Ascending aorta (tissue), 2 donors: ENCODE measurements at places on chromosomes 5 and 9. TPM values are rescaled to one million over a fixed set of nuclear protein-coding genes. Genes with fewer than 3 reads are reported as not detected.

The KCNT1 gene
- total RNA-seq = not detected

DNA sequence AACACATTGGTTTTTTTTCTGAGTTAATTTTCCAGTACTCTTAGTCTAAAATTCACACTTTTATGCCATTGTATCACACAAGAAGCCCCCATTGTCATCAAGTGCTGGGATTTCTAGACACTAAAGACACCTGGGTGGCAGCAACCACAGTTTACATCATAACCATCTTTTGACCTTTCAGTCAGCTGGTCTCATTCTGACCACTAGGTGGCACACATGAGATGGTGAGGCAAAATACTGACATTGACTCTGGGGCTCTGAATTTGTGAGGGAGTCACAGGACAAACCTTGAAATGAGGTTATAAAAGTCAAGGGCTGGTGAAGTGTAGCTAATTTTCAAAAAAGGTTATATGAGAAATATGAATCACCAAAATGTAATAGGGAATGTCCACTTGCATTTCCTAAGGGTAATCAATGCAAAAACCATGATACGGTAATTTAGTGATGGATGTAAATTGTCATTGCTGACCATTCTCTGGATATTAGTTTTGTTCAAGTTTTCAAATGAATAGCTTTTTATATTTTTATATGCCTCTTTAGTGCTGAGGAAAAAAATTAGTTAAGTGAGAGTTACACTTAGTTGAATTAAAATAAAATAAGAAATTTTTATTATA is 229.4 kb downstream of the DMAC1 start:
- H3K27me3 ChIP-seq = no peaks in the 10 kb centered on the region
- no peak overlapping the region for H3K27ac ChIP-seq
- no peak overlapping the region for H3K4me3 ChIP-seq
- H3K36me3 ChIP-seq = no peaks in the 10 kb centered on the region
- H3K4me1 ChIP-seq = no peaks in the 10 kb centered on the region
- DNase-seq = peak; percentile 66

DNA sequence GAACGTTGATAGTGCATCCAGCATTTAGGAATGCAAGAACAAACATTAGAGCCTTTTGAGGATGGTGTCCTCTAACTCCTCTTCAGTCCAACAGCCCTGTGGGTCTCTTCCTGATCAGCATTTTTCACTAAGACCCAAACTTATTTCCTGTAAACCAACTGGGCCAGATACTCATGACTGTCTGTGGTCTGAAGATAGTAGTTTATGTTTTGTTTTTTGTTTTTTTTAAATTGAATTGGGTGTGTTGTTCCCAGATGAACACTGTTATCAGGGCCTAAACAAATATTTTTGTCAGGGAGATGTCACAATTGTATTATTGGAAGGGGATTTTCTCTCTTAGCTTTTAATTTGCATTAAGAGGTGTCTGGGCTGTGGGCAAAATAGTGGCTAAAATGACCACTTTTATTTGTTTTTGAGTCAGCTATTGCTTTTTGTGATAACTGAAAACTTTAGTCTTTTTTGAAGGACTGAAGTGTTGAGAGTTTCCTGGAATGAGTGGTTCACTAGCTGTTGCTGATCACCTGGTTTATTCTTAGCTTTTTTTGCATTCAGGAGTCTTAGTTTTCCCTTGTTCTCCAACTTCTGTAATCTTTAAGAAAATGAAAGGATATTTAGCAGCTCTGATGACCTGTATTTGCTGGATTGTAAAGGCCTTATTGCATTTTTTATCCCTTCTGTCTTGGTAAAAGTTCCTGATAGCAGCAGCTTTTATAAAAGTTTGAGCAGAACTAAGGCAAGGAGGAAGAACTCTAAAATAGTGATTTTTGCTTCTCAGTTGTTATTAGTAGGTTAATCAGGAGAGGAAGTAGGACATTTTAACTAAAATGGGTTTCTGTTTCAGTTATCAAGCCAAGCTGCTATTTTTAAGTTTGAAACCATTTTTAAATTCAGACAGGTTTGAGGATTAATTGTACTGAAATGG is 5.5 kb downstream of the MAN2A1 start:
- H3K4me3 ChIP-seq = peak overlapping the region; percentile 29
- DNase-seq = no peak
- no peaks in the 10 kb centered on the region for H3K36me3 ChIP-seq
- peak overlapping the region; percentile 22 for H3K27ac ChIP-seq
- H3K27me3 ChIP-seq = no peaks in the 10 kb centered on the region

GRCh38 chr9:18893491-18893890 is 139.5 kb downstream of the SAXO1 start:
- no peak overlapping the region for H3K4me3 ChIP-seq
- no peak overlapping the region for H3K27ac ChIP-seq
- no peaks in the 10 kb centered on the region for H3K27me3 ChIP-seq
- no peaks in the 10 kb centered on the region for H3K4me1 ChIP-seq
- H3K36me3 ChIP-seq = peaks cover 17% of the 10 kb centered on the region

DNA sequence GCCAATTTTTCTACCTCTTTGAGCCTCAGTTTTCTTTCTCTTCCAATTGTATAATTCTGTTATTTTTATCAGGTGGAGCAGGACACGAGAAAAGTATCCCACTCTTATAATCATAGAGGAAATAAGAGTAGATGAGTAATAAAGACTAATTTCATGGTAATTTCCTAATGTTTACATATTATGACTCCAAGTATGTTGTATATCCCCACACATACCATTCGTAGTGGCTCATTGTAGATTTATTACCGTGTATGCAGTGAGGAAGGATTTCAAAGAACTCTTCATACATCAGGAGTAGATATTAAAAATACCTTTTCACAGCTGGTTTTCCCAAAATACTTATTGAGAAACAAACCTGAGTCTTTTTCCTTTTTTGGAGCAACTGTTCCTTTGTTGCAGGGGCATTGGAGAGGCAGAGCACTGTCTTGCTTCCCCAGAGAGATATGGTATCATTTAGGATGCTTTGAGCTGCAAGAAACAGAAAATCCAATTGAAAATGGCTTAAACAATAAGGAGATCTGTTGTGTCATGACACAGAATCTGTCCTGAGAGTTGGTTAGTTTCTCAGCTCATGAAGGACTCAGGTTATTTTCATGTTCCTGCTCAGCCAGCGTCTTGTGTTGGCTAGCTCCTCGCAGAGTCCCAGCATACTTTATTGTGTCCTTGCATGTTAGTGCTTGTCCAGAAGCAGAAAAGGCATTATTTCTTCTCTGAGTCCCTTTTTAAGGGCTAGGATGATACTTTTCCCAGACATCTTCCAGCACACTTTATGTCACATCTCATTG is 291.2 kb downstream of the ARHGAP26 start:
- no peak overlapping the region for H3K4me3 ChIP-seq
- no peak overlapping the region for H3K27ac ChIP-seq
- H3K36me3 ChIP-seq = peaks cover 7% of the 10 kb centered on the region
- H3K4me1 ChIP-seq = peaks cover 42% of the 10 kb centered on the region
- DNase-seq = no peak

DNA sequence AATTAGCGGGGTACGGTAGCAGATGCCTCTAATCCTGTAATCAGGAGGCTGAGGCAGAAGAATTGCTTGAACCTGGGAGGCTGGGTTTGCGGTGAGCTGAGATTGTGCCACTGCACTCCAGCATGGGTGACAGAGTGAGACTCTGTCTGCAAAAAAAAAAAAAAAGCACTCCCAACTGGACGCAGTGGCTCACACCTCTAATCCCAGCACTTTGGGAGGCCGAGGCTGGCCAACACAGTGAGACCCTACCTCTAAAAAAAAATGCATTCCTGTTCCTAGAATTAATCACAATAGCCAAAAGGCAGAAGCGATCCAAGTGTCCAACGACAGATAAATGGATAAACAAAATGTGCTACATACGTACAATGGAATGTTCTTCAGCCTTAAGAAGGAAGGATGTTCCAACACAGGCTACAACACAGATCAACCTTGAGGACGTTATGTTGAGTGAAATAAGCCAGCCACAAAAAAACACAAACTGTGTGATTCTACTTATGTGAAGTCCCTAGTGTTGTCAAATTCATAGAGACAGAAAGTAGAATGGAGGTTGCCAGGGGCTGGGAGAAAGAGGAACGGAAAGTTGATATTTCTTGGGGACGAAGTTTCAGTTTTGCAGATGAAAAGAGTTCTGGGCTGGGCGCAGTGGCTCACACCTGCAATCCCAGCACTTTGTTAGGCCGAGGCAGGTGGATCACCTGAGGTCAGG is 13.8 kb downstream of the FAM78A start:
- no peak overlapping the region for H3K27ac ChIP-seq
- H3K36me3 ChIP-seq = no peaks in the 10 kb centered on the region
- no peaks in the 10 kb centered on the region for H3K4me1 ChIP-seq

DNA sequence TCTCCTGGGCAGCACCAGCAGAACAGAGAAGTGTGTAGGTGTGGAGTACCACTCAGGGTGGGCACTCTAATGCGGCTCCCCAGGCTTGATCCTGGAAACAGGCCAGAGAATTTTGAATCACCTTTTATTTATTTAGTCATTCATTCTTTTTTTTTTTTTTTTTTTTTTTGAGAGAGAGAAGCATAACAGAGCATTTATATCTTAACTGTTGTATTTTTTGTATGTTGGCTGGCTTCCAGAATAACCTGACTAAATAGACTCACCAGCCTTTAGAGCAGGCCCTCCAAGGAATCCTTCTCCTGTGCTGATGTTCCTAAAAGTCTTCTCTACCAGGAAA is 153.4 kb downstream of the PIK3R1 start:
- H3K4me1 ChIP-seq = no peaks in the 10 kb centered on the region
- no peak for DNase-seq
- no peak overlapping the region for H3K27ac ChIP-seq
- no peaks in the 10 kb centered on the region for H3K36me3 ChIP-seq
- H3K27me3 ChIP-seq = no peaks in the 10 kb centered on the region
- no peak overlapping the region for H3K4me3 ChIP-seq

The DIPK1B gene
- total RNA-seq = 86.2 TPM

The GDA gene
- total RNA-seq = not detected

- no peaks in the 10 kb centered on the region for H3K36me3 ChIP-seq
- peak overlapping the region; percentile 62 for H3K4me3 ChIP-seq
- H3K4me1 ChIP-seq = no peaks in the 10 kb centered on the region
- no peaks in the 10 kb centered on the region for H3K27me3 ChIP-seq
- DNase-seq = no peak
- H3K27ac ChIP-seq = peak overlapping the region; percentile 8
Measured at GRCh38 chr5:100902440-100903038, 543 bp downstream of the ST8SIA4 start.

DNA sequence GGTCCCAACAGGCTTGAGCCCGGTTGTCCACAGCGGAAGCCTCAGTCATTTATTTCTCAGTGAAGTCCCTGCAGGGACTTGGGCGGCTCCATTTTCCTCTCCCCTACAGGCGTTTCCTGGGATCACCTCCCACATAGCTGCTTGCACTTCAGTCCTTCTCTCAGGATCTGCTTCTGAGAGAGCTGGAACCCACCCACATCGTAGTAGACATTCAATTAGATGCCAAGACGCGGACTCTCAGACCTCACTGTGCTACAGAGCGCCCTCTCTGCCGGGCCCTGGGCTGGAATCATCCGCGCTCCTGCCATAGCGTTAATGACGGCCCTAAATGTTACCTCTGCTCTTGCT is 54.0 kb upstream of the ROR2 start:
- H3K36me3 ChIP-seq = no peaks in the 10 kb centered on the region
- no peak for DNase-seq
- no peak overlapping the region for H3K27ac ChIP-seq
- H3K27me3 ChIP-seq = no peaks in the 10 kb centered on the region
- no peaks in the 10 kb centered on the region for H3K4me1 ChIP-seq

- no peak overlapping the region for H3K27ac ChIP-seq
- peaks cover 20% of the 10 kb centered on the region for H3K36me3 ChIP-seq
- DNase-seq = no peak
- no peak overlapping the region for H3K4me3 ChIP-seq
- no peaks in the 10 kb centered on the region for H3K4me1 ChIP-seq
- H3K27me3 ChIP-seq = no peaks in the 10 kb centered on the region
Measured at GRCh38 chr5:69225860-69226259, 8.8 kb upstream of the CDK7 start.

The LCN1 gene
- total RNA-seq = not detected

The ITK gene
- 0.43 TPM for total RNA-seq

GRCh38 chr5:84805473-84805872 is 420.8 kb upstream of the EDIL3 start:
- no peaks in the 10 kb centered on the region for H3K36me3 ChIP-seq
- H3K27me3 ChIP-seq = no peaks in the 10 kb centered on the region
- no peak overlapping the region for H3K4me3 ChIP-seq
- no peak for DNase-seq
- H3K4me1 ChIP-seq = no peaks in the 10 kb centered on the region
- H3K27ac ChIP-seq = no peak overlapping the region

The NPR3 gene
- 3.5 TPM for total RNA-seq

GRCh38 chr9:33480106-33480505 is 6.4 kb upstream of the NOL6 start:
- H3K27ac ChIP-seq = no peak overlapping the region
- H3K27me3 ChIP-seq = no peaks in the 10 kb centered on the region
- no peaks in the 10 kb centered on the region for H3K36me3 ChIP-seq
- no peak for DNase-seq
- no peaks in the 10 kb centered on the region for H3K4me1 ChIP-seq

GRCh38 chr5:126003309-126003708 is 419.9 kb upstream of the GRAMD2B start:
- no peaks in the 10 kb centered on the region for H3K36me3 ChIP-seq
- H3K27me3 ChIP-seq = no peaks in the 10 kb centered on the region
- H3K4me1 ChIP-seq = no peaks in the 10 kb centered on the region
- H3K4me3 ChIP-seq = no peak overlapping the region
- peak overlapping the region; percentile 72 for H3K27ac ChIP-seq

GRCh38 chr5:142108432-142109330 is at the start of gene NDFIP1:
Gene NDFIP1 (plus strand): TSS chr5:142108779. CDS start chr5:142108975, 196 bp downstream.
- H3K4me1 ChIP-seq = peaks cover 36% of the 10 kb centered on the region
- peak; percentile 47 for DNase-seq
- peaks cover 4% of the 10 kb centered on the region for H3K36me3 ChIP-seq
- H3K4me3 ChIP-seq = peak within 1 kb of the TSS; percentile 85

DNA sequence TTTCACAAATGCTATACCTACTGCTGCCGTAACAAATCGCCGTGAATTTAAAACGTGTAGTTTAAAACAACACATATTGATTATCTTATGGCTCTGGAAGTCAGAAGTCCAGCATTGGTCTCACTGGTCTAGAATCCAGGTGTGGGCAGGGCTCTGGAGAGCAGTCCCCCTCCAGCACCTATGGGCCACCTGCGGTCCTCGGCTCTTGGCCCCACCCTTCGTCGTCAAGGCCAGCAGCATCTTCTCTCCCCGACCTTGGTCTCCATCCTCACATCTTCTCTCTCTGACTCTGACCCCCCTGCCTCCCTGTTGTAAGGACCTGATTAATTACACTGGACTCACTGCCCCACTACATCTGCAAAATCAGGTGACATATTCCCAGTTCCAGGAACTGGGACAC is 106.4 kb upstream of the COL5A1 start:
- H3K36me3 ChIP-seq = no peaks in the 10 kb centered on the region
- no peaks in the 10 kb centered on the region for H3K4me1 ChIP-seq
- no peak overlapping the region for H3K27ac ChIP-seq
- no peaks in the 10 kb centered on the region for H3K27me3 ChIP-seq
- no peak overlapping the region for H3K4me3 ChIP-seq

The BSPRY gene
- total RNA-seq = not detected

- H3K4me3 ChIP-seq = peak overlapping the region; percentile 69
- DNase-seq = peak; percentile 61
Measured at GRCh38 chr5:44388321-44389089, 715 bp downstream of the FGF10 start.

- peaks cover 7% of the 10 kb centered on the region for H3K27me3 ChIP-seq
- no peak overlapping the region for H3K4me3 ChIP-seq
- DNase-seq = no peak
- H3K36me3 ChIP-seq = no peaks in the 10 kb centered on the region
Measured at GRCh38 chr9:132998831-132999635, 20.5 kb downstream of the GFI1B start.

GRCh38 chr5:36181774-36182173 is 29.9 kb downstream of the SKP2 start:
- H3K4me3 ChIP-seq = no peak overlapping the region
- no peak for DNase-seq
- no peak overlapping the region for H3K27ac ChIP-seq
- peaks cover 18% of the 10 kb centered on the region for H3K36me3 ChIP-seq

The DIRAS2 gene
- total RNA-seq = not detected
